Smooth muscle cell of the umbilical artery (primary cell): ENCODE measurements at places on chromosomes 2 and 18. TPM values are rescaled to one million over a fixed set of nuclear protein-coding genes. Genes with fewer than 3 reads are reported as not detected.

NBEAL1 gene
- total RNA-seq, result 69.1 and 75.4 TPM in 2 replicates

CRYGA gene
- not detected in 2 replicates for total RNA-seq

VWC2L gene
- not detected in 2 replicates for total RNA-seq

CD8B2 gene
- total RNA-seq, result not detected in 2 replicates

SCRN3 gene
- total RNA-seq, result 34.7 and 37.3 TPM in 2 replicates

SPHKAP gene
- total RNA-seq, result not detected in 2 replicates

CNPPD1 gene
- total RNA-seq, result 20.5 and 22.7 TPM in 2 replicates

CYP1B1 gene
- 0.78 and 2.1 TPM in 2 replicates for total RNA-seq

KIAA2012 gene
- under 0.01 and 0.09 TPM in 2 replicates for total RNA-seq

CETN1 gene
- not detected in 2 replicates for total RNA-seq

CYRIA gene
- total RNA-seq, result 0.30 and 0.51 TPM in 2 replicates

LYPD6 gene
- 7.8 and 8.6 TPM in 2 replicates for total RNA-seq

CCL20 gene
- 0.92 and 3.0 TPM in 2 replicates for total RNA-seq

GALNT14 gene
- total RNA-seq, result under 0.01 and 2.3 TPM in 2 replicates

C2orf81 gene
- total RNA-seq, result 0.30 and 0.78 TPM in 2 replicates

IL1A gene
- total RNA-seq, result 86.3 and 90.0 TPM in 2 replicates

PIEZO2 gene
- total RNA-seq, result 1.1 and 8.0 TPM in 2 replicates

FLACC1 gene
- total RNA-seq, result 0.89 and 1.7 TPM in 2 replicates

VSNL1 gene
- total RNA-seq, result 0.09 TPM in 1 of 2 replicates, not detected in the other

ITGB6 gene
- total RNA-seq, result 0.30 and 0.60 TPM in 2 replicates

FOXI3 gene
- total RNA-seq, result not detected in 2 replicates

CDH20 gene
- 0.05 TPM in 1 of 2 replicates, not detected in the other for total RNA-seq

CPLX4 gene
- total RNA-seq, result not detected in 2 replicates

C2orf80 gene
- not detected in 2 replicates for total RNA-seq

NCL gene
- total RNA-seq, result 124 and 330 TPM in 2 replicates

TYW5 gene
- total RNA-seq, result 11.0 and 11.9 TPM in 2 replicates

DLGAP1 gene
- not detected in 2 replicates for total RNA-seq

FBLN7 gene
- total RNA-seq, result 0.18 and 0.30 TPM in 2 replicates

SLC8A1 gene
- total RNA-seq, result 49.0 and 125 TPM in 2 replicates

SULT1C4 gene
- total RNA-seq, result 0.30 and 0.32 TPM in 2 replicates

CHRNG gene
- not detected in 2 replicates for total RNA-seq

SERPINB4 gene
- 0.09 TPM in 1 of 2 replicates, not detected in the other for total RNA-seq

ACADL gene
- 0.05 and 0.59 TPM in 2 replicates for total RNA-seq

FER1L5 gene
- total RNA-seq, result 0.32 and 0.59 TPM in 2 replicates

SMYD1 gene
- total RNA-seq, result not detected in 2 replicates

TPO gene
- not detected in 2 replicates for total RNA-seq

STEAP3 gene
- total RNA-seq, result 6.8 and 30.7 TPM in 2 replicates

ZNF385B gene
- not detected in 2 replicates for total RNA-seq

COLEC12 gene
- total RNA-seq, result 0.28 and 0.30 TPM in 2 replicates

POTEC gene
- total RNA-seq, result not detected in 2 replicates

CREB1 gene
- total RNA-seq, result 25.5 and 46.6 TPM in 2 replicates

CXCR4 gene
- total RNA-seq, result 0.30 and 0.74 TPM in 2 replicates

GKN2 gene
- total RNA-seq, result not detected in 2 replicates

PSMA8 gene
- not detected in 2 replicates for total RNA-seq

SP140 gene
- under 0.01 and 2.0 TPM in 2 replicates for total RNA-seq

DPP4 gene
- 178 and 489 TPM in 2 replicates for total RNA-seq

EPAS1 gene
- 58.2 and 97.2 TPM in 2 replicates for total RNA-seq

PROKR1 gene
- not detected in 2 replicates for total RNA-seq

NETO1 gene
- 0.74 TPM in 1 of 2 replicates, not detected in the other for total RNA-seq
